ENCODE measurements at places on chromosomes 16 and 17. TPM values are rescaled to one million over a fixed set of nuclear protein-coding genes. Genes with fewer than 3 reads are reported as not detected.

GRCh38 chr17:65688307-65688706 is 126.9 kb upstream of the AXIN2 start:
- H3K27ac ChIP-seq = no peak overlapping the region
- no peak overlapping the region for H3K4me3 ChIP-seq
- DNase-seq = no peak
- H3K36me3 ChIP-seq = no peaks in the 10 kb centered on the region
- no peaks in the 10 kb centered on the region for H3K4me1 ChIP-seq
- H3K27me3 ChIP-seq = no peaks in the 10 kb centered on the region

DNA sequence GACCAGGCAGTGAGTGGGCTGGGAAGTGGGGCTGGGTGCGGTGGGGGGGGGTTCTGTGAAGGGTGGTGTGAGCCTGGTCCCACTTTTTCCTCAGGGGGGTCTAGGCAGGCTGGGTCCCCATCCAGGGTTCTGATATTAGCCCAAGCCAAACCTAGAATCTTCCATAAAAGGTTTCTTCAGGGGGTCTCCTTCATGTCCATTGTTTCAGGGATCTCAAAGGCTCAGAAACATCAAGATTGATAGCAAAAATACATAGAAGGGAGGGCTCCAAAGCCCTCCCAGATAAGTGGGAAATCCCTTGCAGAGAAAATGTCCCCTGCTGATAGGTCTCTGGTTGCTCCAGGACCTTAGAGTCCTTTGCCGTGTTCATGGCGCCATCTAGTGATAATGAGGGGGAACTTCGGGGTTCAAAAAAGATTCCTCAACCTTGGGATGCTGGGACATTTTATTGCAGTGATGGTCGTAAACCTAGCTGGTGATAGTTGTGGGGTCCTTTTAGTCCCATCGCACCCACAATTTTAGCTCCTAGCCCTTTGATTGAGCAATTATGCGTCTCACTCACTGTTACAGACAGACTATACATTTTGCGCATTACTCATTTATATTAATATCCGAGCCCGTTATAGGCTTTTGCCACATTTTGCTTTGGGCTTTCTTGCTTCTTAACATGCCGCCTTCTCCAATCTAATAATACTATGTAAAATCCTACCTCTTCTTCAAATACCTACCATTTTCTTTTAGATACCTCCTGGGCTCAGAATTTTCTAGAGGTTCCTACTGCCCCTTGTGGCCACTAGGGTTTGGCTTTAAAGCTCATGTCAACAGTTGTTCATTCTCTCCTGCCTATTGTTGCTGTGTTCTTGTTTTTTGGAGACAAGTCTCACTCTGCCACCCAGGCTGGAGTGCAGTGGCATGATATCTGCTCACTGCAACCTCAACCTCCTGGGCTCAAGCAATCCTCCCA is 35.1 kb downstream of the IGF2BP1 start:
- peaks cover 15% of the 10 kb centered on the region for H3K36me3 ChIP-seq
- H3K4me3 ChIP-seq = no peak overlapping the region
- DNase-seq = peak; percentile 58
- no peak overlapping the region for H3K27ac ChIP-seq
- no peaks in the 10 kb centered on the region for H3K27me3 ChIP-seq

DNA sequence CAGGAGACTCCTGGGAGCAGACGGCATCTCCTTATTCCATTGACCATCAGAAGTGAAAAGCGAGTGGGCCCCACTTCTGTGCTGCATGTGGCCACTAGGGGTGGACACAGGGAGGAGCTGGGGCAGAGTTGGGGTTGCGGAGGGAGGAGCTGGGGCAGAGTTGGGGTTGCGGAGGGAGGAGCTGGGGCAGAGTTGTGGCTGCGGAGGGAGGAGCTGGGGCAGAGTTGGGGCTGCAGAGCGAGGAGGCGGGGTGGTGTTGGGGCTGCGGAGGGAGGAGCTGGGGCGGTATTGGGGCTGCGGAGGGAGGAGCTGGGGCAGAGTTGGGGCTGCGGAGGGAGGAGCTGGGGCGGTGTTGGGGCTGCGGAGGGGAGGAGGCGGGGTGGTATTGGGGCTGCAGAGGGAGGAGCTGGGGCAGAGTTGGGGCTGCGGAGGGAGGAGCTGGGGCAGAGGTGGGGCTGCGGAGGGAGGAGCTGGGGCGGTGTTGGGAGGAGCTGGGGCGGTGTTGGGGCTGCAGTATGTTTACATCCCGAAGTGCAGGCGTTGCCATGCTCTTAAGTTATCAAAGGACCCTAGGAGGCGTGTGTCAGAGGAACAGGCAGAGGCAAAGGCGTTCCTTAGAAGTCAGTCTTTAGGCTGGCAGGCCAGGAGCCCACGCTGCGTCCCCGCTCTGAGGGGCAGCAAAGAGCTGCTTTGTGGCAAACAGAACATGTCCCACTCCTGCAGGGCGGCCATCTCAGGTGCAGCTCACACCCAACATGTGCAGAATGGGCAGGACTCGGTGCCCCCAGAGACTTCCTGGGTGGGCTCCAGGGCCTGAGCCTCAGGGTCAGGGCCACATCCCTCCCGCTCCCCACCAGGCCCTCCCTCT is 76.0 kb downstream of the ZNF778 start:
- no peaks in the 10 kb centered on the region for H3K27me3 ChIP-seq
- H3K27ac ChIP-seq = no peak overlapping the region
- H3K4me3 ChIP-seq = no peak overlapping the region
- H3K4me1 ChIP-seq = peaks cover 9% of the 10 kb centered on the region
- no peak for DNase-seq
- H3K36me3 ChIP-seq = peaks cover 9% of the 10 kb centered on the region

Gene TRIM37
- 21.6 TPM for total RNA-seq

- peak overlapping the region; percentile 97 for H3K27ac ChIP-seq
- H3K4me3 ChIP-seq = peak overlapping the region; percentile 39
- no peak for DNase-seq
These were observed 26.2 kb downstream of the ABCC3 start for GRCh38 chr17:50660887-50661345.

Gene G6PC1
- total RNA-seq = not detected
